ENCODE measurements at places on chromosomes 16 and 17. TPM values are rescaled to one million over a fixed set of nuclear protein-coding genes. Genes with fewer than 3 reads are reported as not detected.

DNA sequence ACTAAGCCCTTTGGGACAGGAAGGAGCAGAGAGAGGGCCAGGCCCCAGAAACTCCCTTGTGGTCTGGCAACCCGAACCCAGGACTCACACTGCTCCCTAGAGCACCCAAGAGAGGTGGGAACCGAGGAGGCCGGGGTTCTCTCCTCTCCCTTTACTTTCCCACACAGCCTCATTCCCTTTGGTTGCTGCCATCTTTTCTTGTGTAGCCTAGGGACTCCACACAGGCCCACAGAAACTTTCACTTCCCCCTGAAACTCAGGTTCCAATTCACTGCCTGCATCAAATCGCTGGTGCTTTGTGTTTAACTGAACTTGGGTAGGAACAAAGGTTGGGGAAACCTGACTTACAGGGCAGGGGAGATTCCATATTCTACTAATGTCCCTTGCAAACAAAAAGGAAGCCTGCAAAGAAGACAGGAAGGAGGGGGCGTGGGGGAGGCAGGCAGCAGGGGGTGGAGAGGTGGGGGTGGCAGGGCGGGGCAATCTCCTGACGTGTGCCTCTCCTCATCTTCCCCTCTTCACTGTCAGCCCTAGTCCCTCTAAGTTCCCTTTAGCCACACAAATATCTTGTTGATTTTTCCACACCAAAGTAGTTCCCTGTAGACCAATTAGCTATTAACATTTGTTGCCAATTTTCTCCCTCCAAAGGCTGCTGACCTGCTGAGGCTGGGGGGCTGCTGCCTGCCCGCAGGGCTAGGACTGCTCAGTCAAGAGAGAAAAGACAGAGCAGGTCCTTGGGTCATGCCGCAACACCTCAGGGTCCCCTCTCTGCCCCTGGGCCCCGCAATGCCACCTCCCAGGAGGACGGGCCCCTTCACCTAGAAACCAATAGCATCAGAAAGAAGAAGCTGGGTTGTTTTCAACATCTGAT is 8.0 kb downstream of the ST3GAL2 start:
- DNase-seq = peak; percentile 72

- DNase-seq = no peak
Observed at GRCh38 chr17:10290041-10290440, 82.8 kb downstream of the MYH13 start.

- no peak for DNase-seq
Observed at GRCh38 chr16:84704253-84704652, 4.5 kb downstream of the USP10 start.

DNA sequence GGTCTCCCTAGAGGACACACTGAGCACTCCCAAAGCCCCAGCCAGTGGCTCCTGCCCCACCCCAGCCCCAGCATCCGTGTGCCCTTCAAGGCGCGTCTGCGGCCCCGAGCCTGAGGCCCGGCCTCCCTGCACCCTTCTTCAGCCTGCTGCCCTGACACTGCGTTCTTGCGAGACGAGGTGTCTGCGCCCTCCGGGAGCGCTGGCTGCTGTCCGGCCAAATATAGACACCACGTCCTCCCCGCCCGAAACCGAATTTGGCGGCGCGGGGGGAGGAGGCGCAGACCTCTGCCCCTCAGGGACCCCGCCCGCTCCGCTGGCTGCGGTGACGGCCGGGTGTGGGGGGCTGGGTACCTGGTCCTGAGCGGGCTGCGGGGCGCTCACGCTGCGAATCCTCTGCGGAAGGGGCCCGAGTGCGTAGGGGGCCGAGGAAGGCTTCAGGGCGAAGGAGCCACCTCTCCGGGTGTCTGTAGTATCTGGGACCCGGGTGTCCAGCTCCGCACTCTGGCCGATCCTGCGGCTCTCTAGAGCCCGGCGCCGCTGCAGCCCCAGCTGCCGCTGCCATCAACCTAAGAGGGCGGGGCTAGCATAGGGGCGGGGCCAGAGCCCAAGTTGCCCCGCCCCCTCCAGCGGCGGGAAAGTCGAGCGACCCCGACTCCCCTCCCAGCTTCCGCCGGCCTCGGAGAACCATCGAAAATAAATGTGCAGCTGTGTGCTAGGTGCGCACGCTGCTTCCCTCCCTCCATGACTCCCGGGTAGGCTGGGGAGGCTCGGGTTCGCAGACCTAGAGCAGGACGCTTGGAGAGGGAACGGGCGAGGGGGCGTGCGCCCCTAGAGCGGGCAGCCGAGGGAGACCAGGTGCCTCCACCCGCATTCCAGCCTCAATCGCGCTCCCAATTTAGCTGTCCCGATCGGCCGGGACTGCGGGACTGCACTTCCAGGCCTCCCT is at the start of gene CORO6:
CORO6 (minus strand) TSS at position 576 of the 946 bp plus-strand sequence. CDS start 1,491 bp downstream, outside the sequence.
- DNase-seq = peak; percentile 74

GRCh38 chr16:27450196-27450549 is 48.2 kb downstream of the IL21R start:
- DNase-seq = no peak

GRCh38 chr17:77611791-77612502 is 346.6 kb upstream of the TNRC6C start:
- no peak for DNase-seq

DNA sequence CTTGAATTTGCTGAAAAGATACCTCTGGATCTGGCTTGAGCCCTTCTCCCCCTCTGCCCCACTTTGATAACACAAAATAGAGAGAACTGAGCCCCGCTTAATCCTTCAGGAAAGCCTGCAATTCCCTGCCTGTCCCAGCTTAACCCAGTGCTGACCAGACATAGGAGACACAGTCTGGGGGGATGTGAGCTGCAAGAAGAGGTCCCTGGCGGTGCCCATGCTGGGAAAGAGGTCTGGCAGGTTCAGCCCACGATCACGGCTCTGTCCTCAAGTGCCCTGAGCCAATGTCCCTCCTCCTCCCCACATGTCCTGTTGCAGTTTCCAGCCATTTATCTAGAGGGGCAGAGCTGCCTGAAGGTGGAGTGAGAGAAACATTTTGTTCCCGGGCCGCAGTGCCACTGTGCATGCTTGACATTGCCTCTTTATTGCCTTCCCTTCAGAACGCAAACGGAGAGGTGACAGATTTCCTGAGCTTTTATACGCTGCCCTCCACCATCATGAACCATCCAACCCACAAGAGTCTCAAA is 29.0 kb downstream of the PLCD3 start:
- DNase-seq = no peak

DNA sequence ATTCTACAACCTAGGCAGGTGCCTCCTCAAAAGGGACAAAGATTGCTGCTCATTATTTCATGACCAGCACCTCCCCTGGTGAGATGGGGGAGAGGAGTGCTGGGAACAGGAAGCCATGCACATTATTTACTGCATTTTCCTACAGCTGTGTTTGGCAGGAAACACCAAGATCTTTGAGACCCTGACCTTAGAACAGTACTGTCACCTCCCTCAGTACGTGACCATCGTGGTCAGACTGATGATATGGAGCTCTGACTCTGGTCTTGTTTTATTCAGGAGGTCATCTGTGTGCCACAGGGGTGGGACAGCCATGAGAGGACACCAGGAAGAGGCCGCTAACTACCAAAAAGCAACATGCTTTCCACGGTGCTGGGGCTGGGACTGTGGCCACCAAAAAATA is 37.4 kb downstream of the USP22 start:
- DNase-seq = no peak

GRCh38 chr16:85112364-85112763 is at the start of gene CIBAR2:
CIBAR2 (minus strand) TSS chr16:85112472; CDS start chr16:85112352, 120 bp downstream.
- DNase-seq = no peak

DNA sequence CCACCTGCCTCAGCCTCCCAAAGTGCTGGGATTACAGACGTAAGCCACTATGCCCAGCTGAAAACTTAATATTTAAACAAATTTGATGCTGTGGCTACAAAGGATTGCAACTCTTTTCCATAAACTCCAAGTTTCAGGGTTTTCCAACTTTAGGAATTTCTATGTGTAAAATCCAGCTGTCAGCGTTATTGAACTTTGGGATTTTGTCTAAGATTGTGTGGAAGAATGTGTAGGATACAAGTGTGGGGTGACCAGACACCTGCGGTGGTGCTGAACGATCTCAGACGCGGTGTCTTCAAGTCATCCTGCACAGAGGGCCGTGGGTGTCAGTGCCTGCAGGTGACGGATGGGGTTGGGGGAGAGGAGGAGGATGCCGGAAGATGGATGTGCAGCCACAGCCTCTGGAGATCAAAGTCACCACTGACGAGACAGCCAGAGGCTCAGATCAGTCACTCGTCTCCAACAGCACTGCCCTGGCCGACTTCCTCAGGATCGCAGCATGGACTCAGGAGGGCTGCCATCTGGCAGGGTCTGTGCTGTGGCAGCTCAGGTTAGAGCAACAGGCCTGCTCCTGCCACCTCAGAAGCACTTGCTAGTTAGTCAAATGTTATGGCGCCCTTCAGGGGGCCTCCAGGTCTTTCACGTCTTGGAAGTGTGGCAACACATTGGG is 13.0 kb downstream of the ACSF3 start:
- DNase-seq = no peak

- peak; percentile 51 for DNase-seq
Observed at GRCh38 chr16:57299009-57299718, 14.7 kb upstream of the PLLP start.

- no peak for DNase-seq
Observed at GRCh38 chr16:2518823-2519710, 1.1 kb upstream of the AMDHD2 start.

The RASL10B gene
- 0.26 TPM for total RNA-seq

The KRT16 gene
- not detected for total RNA-seq

The SNAI3 gene
- total RNA-seq = 5.5 TPM

The CRYBA1 gene
- not detected for total RNA-seq

Data from activated CD4-positive, alpha-beta memory T cell treated with anti-CD3 and anti-CD28 coated beads for 36 hours (primary cell).